ENCODE measurements at places on chromosomes 2 and 18.

GRCh38 chr2:177633111-177633510 is 240.5 kb downstream of the AGPS start:
- DNase-seq, result no peak

GRCh38 chr2:98959810-98960507 is 23.9 kb upstream of the CRACDL start:
- no peak for DNase-seq

GRCh38 chr2:134127496-134127895 is 126.4 kb upstream of the MGAT5 start:
- no peak for DNase-seq

GRCh38 chr2:61357681-61358080 is 113.2 kb downstream of the USP34 start:
- no peak for DNase-seq

DNA sequence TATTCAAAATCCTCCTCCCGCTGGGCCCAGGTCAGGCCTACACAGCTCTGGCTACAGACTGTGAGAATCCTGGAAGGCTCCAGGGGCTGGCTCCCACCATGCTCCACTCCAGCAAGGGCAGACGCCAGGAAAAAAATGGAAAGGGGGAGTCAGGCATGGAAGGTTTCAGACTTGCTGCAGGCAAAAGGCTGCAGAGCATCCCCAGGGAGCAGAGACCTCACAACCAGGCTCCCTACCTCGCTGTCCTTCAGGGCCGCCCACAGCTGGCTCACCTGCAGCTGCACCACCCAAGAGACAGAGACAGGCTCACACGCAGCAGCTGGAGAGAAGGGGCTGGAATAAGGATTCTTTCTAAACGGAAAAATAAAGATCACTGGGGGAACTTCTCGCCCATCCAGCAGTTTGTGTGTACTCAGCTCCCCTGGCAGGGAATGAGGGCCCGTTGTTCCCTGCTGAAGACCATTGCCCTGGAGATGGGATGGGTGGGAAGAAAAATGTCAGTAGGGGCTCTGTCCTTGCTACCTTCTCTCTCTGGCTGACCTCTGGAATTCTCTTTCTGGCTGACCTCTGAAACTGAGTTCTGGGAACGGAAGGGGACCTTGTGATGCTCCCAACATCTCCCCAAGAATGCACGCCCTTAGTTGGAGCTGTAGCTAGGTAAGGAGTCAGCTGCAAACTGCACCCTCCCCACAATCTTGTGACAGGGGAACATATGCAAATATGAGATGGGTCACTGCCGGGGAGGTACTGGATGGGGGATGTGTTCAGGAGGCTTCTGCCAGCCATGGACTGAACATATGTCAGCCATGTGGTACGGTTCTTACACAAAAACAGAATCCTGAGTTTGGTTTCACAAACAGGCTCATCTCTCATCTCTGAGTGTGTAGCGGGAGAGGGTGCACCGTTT is 34.5 kb downstream of the BCL2 start:
- DNase-seq, result no peak

GRCh38 chr2:239312081-239312511 is 88.7 kb downstream of the HDAC4 start:
- DNase-seq, result no peak

- no peak for DNase-seq
Measured at GRCh38 chr18:44668270-44668975, 12.3 kb upstream of the SETBP1 start.

DNA sequence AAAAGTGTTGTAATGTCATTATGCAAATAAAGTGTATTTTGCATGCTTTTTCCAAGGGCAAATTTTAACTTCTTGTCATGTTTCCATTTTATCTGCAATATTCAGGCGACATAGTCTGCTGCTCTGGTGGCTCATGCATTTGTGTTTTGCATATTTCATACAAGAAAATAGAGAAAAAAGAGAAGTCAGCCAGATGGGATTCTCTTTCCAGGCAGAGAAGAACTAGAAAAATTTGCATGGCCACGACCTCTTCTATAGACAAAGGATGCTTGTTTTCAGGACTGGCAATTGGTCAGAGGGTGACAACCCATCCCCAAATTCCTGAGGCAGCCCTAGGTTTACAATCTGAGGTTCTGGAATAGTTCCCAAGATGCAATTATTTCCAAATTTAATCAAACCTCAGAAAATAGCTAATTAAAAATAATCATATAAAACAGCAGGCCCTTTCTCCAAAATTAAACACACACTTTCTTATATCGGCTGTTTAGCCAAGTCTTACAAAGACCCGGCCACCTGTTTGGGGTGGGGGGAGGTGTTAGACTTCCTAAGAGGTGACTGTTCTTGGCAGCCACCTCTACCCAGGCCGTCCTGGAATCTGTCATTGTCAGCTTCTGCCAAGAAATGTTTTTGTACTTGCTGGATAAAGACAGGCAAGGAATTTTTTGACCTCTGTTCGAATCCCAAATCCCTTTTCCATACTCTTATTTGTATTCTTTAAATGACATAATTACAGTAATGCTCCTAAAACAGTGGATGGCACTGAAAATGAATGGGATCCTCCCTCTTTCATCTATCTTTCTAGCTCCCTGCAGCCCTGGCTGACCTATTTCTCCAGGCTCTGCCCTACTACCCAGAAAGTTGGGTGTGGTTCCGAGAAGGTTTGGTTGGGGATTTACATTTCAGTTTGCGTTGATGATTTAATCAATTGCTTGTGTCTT is 20.8 kb upstream of the SOS1 start:
- no peak for DNase-seq
